Activated CD8-positive, alpha-beta memory T cell treated with anti-CD3 and anti-CD28 coated beads for 4 hours (primary cell): ENCODE measurements at places on chromosomes 12 and 14.

DNA sequence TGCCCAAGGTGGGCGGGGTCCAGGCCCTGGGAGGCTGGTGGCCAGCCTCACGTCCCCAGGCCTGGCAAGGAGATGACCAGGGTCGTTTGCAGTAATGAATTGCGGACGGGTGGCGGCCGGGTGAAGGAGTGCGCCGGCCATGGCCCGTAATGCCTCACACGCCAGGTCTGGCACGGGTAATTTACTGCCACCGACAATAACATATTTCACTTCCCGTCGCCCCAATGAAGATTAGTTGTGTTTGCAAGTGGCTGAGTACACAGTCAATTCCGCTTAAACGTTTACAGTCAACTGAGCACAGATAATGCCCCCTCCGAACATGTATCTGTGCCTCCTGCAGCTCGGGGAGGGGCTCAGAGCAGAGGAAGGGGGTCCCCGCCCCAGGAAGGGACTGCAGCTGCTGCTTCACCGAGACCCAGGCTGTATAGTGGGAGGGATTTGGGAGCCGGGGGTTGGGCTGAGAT, 48.3 kb downstream of the MVK start:
- DNase-seq, result no peak

DNA sequence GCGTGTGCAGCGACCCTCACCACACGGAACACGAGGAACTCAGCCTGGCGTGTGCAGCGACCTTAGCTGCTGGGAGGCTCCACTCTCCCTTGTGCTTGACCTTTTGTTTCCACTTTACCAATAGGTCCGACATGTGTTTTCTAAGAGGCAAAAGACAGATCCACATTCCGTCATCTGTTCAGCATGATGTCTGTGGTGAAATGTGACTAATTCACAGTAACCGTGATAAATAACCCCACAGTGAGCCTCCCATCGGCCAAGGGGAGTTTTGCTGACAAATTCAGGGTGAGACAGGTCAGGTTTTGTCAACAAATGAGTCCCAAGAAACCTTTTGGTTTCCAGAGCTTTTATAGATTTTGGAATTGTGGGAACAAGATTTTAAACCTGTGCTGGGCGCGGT, 55.9 kb downstream of the MOK start:
- no peak for DNase-seq

DNA sequence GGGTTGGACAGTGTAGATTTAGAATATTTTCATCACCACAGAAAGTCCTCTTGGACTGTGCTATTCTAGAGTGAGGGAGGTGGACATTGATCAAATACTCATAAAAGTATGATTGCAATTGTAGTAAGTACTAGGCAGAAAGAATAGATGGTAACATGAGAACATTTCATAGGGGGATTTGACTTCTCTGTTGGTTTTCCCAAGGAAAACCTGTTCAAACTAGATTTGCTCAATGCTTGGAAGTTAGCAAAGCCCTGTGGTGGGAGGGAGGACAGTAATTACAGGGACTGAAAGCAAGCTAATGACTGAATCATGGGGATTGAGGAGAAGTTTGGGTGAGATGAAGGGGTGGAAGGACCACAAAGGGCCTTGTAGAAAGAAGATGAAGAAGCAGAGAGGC, 24.4 kb upstream of the EID3 start:
- DNase-seq, result no peak

DNA sequence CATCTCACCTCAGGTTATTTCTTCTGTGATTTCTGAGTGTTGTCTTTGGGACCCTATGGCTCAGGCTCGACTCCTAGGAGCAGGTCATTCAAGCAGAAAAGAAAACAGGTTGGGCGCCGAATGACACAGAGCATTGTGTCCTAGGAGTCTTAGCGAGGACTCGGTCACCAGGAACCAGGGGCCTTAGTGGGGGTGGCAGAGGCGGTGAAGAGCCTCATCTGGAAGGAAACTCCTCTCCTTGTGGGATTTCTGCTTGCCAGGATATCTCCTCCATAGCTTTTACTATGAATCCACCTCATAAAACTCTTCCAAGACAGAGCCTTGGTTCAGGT, 630 bp downstream of the PLEKHH1 start:
- DNase-seq, result no peak

GRCh38 chr14:38257507-38257906, 1.6 kb upstream of the CLEC14A start:
- no peak for DNase-seq

- no peak for DNase-seq
Observed at GRCh38 chr12:5776091-5776490, 169.0 kb downstream of the ANO2 start.

GRCh38 chr12:50043854-50044253, 13.5 kb upstream of the ASIC1 start:
- no peak for DNase-seq

DNA sequence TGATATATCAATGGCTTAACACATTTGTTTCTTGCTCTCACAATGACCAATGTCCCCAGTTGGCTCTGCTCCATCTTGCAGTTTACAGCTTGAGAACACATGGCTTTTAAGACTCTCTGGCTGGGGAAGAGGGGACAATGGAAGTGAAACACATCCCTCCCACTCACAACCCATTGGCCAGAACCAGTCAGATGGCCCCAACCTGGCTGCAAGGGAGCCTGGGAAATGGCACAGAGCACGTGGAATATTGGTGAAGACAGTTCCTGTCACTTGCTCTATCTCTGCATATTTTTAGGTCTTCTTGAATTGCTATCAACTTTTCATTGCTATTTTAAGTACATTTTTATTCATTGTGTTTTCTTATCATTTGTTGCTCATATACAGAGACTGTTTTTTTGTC, 345.4 kb downstream of the MED13L start:
- DNase-seq, result no peak

GRCh38 chr12:126993898-126994297, 1273.1 kb upstream of the TMEM132C start:
- no peak for DNase-seq

- no peak for DNase-seq
Observed at GRCh38 chr14:50559990-50560930, at the start of gene ATL1. Gene ATL1 (plus strand): TSS chr14:50560145. CDS start chr14:50560266, 121 bp downstream.

DNA sequence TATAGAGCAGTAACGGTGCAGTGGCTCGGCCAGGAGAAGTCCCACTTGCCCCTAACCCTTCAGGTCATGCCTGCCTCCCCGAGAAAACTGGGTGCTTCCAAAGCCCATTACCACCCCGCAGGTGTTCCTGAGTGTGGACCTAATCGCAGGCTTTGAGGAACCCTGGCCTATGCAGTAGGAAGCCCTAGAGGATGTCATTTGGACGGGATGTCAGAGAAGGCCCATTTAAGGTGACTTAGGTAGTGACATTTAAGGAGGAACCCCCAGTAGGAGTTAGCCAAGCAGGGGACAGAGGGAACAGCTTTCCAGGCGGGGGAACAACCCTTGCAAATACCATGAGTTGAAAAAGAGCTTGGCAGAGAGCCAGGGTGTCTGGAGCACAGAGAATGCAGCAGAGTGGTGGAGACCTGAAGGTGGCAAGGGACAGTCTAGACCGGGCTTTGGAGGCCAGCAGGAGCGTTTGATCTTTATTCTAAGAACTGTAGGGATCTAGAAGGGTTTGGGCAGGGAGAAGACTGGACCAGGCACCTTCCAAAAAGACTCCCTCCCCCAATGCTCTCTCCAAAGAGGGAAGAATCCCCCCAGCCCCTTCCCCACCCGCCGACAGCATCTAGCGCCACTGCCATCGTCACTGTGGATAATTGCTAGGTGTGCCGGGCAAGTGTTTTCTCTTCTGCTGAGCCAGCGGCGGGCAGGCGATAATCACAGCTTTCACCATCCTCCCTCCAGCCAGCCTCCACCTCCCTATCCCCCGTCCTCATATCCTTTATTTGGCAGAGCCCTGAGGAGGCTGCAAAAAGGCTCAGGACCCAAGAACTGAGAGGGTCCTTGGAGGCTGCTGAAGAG, 33.3 kb upstream of the BEGAIN start:
- no peak for DNase-seq

GRCh38 chr14:89340200-89341181, 76.5 kb downstream of the FOXN3 start:
- no peak for DNase-seq

- DNase-seq, result no peak
Observed at GRCh38 chr12:3315201-3315661, 175.8 kb upstream of the PRMT8 start.

GRCh38 chr12:76471579-76471978, 88.0 kb downstream of the OSBPL8 start:
- no peak for DNase-seq

- DNase-seq, result no peak
Observed at GRCh38 chr12:10672231-10672868, 1.5 kb downstream of the STYK1 start.

DNA sequence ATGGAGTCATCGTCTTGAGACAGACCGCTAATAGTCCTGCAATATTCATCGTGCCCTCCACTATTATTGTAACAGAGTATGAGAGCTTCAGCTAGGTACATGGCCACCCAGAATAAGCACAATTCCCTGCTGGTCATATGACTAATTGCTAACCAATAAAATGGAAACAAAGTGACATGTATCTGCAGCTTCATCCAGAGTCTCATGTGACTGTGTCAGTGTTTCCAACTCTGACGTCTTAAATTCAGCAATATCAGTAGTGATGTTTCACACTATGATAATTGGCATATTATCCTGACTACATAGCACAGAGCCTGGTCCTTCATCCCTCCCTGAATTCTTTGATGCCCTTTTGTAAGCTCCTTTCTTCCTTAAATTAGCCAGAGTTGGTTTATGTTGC, 167.4 kb downstream of the RPS29 start:
- DNase-seq, result no peak

GRCh38 chr12:32083489-32083888, 23.2 kb upstream of the BICD1 start:
- DNase-seq, result no peak

DNA sequence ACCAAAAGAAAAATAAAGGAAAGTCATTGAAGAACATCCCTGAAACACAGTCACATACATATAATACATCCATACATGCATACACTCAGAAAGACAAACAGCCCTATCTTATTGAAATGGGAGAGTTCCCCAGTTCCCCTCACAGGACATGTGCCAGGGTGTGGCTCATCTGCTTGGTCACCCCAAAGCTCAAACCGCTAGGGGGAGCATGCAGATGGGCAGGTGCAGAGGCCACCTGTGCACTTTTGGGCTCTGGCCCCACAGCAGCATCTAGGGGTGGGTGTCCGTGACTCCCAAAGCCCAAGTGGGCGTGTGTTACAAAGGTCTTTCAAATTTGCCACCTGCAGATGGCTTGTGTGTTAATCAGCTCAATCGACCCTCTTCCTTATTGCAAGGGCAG, 75.2 kb downstream of the CMAS start:
- no peak for DNase-seq

DNA sequence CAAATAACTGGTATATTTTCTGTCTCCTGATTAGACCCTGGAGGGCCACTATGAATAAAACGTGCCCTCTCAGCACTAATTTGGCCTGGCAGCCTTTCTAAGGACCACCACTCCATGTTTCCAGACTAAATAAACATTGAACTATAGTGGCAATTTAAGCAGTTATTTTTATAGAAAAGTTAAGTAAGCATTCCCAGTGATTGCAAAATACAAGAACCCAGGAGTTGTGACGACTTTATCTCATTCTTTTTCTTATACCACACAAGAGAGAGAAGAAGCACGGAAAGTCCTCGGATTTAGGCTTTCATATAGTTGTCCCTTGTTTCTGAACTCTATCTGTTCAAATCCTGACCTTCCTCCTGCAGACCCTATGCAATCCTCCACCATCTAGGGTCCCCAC, 23.1 kb upstream of the STRAP start:
- no peak for DNase-seq

DNA sequence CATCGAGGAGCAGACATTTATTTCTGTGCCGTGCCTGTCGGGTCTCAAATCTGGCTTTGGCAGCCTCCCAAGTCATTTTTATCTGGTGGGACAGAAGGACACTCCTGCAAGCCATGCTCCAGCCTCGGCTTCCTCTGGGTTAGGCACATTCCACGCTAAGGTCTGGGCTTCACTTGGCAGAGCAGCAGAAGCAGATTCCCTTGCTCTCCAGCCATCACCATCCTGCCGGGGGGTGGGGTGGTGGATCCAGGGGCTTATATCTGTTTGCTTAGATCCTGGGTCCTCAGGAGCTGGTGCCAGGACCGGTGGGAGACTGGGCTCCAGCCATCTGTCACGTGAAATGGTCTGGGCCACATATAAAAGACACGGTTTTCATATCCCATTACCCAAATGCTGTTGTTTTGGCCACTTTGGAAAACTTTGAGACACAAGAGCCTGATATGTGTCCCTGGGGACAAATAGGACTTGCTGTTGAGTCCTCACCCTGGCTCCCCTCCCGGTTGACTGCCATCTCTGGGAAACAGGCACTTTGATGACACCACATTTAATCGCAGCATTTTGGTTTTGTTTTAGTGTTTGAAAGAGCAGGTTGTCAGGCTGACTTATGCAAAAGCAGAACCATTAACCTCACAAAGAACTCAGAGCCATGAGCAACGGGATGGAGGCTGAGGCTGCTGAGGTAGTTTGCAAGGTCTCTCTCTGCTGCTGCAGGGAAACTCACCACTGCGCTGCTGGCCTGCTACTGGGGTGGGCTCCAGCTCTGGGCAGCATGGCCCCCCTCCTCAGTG, 69.6 kb upstream of the PRMT8 start:
- no peak for DNase-seq

- DNase-seq, result no peak
Observed at GRCh38 chr14:102484316-102484715, 25.3 kb downstream of the ANKRD9 start.

- no peak for DNase-seq
Observed at GRCh38 chr14:62736048-62737043, 308.9 kb downstream of the KCNH5 start.

- DNase-seq, result no peak
Observed at GRCh38 chr14:95290021-95290420, 29.7 kb downstream of the CLMN start.

- no peak for DNase-seq
Observed at GRCh38 chr12:112191201-112191600, 65.8 kb downstream of the TRAFD1 start.

DNA sequence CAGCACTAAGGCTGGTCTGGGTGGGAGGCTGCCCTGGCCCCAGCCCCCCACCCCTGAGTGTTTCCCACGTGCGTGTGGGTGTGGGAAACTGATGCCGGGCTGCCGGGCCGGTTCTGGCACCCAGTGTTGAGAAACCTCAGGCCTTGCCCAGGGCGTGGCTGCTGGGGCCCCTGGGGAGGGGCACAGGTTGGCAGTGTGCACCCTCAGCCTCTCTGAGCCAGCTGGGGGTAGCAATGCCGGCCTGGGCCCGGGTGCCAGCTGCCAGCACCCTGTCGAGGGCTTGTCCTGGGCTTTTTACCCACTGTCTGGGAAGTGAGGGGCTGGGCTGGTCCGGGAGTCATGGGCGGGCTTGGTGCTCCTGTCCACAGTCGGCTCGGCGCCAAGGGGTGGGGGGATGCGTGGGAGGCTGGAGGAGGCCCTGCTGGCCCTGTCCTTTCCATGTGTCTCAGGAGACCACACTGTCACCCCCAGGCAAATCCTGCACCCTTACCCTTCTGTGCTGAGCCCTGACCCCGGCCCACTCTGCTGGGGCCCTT, 15.7 kb downstream of the ASPG start:
- DNase-seq, result no peak

- peak; percentile 13 for DNase-seq
Observed at GRCh38 chr12:52903855-52904508, 894 bp downstream of the KRT8 start.

GRCh38 chr14:32622742-32623141, 293.6 kb downstream of the AKAP6 start:
- no peak for DNase-seq
